ENCODE measurements at places on chromosomes 1 and 21. TPM values are rescaled to one million over a fixed set of nuclear protein-coding genes. Genes with fewer than 3 reads are reported as not detected.

The TNFRSF9 gene
- total RNA-seq = not detected

The FHAD1 gene
- not detected for total RNA-seq

DNA sequence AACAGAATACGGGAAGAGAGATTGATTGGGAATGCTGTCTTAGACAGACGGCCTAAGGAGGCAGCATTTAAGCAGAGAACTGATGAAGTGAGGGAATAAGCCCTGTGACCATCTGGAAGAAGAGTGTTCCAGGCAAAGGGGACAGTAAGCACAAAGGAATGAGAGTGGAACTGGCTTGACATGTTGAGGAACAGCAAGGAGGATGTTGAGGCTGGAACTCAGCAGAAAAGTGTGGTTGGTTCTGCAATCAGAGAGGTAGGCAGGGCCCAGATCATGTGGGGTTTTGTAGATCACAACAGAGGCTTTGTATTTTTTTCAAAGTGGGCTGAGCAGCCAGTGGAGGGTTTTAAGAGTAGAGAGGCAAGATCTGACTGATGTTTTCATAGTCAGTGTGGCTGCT lies 157.4 kb downstream of the DNM3 start:
- DNase-seq = no peak

The ARHGAP29 gene
- 67.3 TPM for total RNA-seq

The LCE2B gene
- not detected for total RNA-seq

- no peak for DNase-seq
These were observed 544.0 kb downstream of the LMO4 start for GRCh38 chr1:87872692-87873091.

GRCh38 chr1:215645861-215646260 lies 78.8 kb downstream of the KCTD3 start:
- DNase-seq = no peak

GRCh38 chr1:157087030-157087429 lies 12.6 kb downstream of the ETV3L start:
- DNase-seq = no peak

- DNase-seq = no peak
These were observed 42.0 kb downstream of the ELK4 start for GRCh38 chr1:205589618-205590456.

DNA sequence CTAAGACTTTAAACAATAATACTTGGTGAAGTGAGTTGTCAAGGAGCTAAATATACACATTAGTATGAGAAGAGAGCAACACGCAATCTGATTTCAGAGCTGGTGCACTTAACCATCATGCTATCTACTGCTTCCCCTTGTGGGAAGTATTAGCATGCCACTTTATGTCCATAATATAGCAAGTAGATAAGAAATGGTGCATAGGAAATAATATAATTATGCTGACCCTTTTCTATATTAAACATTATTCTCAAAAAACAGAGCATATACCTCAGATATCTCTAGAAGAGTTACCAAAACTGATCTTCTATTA lies 63.4 kb downstream of the MAGI3 start:
- no peak for DNase-seq

DNA sequence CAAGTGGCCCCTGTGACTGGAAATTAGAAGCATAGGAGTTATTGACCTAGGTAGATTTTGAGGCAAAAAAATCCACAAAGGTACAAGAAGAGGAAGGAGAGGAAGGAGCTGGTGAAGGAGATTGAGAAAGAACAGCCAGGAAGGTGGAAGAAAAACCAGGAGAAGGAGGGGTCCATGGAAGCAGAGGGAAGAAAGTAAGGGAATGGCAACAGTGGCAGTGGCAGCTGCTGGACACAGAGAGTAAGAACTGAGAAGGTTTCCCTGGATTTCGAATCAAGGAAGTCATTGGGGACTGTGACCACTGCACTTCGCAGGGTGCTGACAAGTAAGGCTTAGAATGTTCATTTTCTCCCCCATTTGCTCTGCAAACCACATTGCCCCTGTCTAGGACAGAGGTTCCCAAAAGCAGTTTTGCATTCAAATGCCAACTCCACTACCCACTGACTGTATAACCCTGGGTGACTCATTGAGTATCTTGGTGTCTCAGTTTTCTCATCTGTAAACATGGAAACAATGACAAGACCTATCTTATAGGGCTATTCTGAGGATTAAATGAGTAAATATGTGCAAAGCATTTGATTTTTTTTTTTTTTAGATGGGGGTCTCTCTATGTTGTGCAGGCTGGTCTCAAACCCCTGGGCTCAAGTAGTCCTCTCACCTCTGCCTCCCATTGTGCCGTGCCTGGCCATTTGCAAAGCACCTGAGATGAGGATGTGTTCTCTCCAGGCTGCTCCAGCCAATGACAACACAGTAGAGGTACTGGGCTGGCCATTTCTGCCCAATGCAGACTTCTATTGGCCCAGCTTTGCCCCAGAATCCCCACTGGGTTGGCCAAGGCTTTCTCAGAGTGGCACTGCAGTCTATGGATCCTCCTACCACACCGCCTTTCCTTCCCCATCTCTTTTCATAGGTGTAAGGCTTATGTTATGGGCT lies 9.3 kb upstream of the CAPN2 start:
- no peak for DNase-seq

DNA sequence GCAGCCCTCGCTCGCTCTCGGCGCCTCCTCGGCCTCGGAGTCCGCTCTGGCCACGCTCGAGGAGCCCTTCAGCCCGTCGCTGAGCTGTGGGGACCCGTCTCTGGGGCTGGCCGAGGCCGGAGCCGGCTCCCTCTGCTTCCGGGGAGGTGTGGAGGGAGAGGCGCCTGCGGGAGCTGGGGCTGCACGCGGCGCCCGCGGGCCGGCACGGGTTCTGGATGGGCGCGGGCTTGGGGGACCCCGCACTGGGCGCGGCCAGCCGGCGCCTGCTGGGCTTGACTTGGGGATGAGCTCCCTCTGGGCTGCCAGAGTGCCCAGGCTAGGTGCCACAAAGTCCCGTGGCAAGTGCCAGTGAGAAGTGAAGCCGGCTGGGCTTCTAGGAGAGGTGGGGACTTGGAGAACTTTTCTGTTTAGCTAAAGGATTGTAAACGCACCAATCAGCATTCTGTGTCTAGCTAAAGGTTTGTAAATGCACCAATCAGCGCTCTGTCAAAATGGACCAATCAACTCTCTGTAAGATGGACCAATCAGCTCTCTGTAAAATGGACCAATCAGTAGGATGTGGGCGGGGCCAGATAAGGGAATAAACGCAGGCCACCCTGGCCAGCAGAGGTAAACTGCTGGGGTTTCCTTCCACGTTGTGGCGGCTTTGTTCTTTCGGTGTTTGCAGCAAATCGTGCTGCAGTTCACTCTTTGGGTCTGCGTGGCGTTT lies 20.2 kb downstream of the EXOC8 start:
- DNase-seq = no peak

- no peak for DNase-seq
These were observed 64.2 kb upstream of the LYPLAL1 start for GRCh38 chr1:219109424-219110018.

DNA sequence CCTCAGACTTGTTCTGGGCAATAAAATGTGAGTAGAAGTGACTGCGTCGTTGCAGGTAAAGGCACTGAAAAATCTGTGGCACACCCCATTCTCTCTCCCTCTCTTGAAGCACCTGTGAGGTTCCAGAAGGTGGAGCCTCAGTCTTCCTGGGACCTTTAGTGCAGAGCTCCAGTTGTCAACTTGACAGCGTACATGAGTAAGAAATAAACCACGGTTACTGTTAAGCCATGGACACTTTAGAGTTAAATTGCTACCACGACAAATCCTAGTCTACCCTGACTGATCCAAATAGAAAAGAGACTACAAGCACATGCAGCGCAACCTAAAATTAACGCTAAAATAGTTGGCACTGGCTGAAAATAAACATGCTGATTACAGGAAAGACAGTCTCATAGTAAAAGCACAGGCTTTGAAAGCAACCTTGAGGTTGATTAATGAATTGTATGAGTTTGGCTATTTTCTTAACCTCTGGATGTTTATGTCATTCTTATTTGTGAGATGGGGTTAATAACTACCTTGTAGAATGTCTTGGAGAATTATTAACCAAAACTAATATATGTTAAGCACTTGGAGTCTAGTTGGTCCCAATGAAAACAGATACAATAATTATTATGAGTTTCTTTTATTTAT lies 93.0 kb upstream of the PLPPR4 start:
- DNase-seq = no peak

GRCh38 chr1:86061551-86061990 lies 95.0 kb downstream of the COL24A1 start:
- DNase-seq = no peak

DNA sequence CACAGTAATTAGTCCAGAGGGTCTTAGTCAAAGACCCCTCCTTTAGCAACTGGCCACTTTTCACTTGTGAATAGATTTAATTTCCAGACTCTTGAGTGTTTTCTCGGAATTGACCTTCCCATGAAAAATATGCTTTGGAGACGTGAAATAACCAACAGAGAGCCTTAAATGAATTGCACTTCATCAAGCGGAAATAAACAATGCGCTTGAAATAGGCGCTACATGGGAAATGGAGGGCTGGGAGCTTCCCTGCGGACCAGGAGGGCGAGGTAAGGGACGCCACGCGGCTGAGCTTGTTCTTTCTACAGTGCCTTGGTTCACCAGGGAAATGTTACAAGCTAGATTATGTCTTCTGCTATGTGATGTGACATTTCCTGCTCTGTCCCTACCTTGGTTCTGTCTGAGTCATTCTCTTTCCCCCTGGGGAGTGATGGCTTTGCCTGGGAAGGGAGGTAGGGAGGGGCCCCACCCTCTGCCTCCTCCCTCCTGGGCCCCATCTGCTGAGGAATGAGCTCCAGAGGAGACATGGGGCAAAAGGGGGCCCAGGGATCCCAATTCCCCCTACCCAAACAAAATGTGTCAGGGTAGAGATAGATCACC lies 619.3 kb downstream of the PTPRU start:
- no peak for DNase-seq

- no peak for DNase-seq
These were observed 40.1 kb downstream of the ARHGEF16 start for GRCh38 chr1:3494321-3495308.

GRCh38 chr1:103266036-103266435 lies 157.7 kb upstream of the COL11A1 start:
- no peak for DNase-seq

DNA sequence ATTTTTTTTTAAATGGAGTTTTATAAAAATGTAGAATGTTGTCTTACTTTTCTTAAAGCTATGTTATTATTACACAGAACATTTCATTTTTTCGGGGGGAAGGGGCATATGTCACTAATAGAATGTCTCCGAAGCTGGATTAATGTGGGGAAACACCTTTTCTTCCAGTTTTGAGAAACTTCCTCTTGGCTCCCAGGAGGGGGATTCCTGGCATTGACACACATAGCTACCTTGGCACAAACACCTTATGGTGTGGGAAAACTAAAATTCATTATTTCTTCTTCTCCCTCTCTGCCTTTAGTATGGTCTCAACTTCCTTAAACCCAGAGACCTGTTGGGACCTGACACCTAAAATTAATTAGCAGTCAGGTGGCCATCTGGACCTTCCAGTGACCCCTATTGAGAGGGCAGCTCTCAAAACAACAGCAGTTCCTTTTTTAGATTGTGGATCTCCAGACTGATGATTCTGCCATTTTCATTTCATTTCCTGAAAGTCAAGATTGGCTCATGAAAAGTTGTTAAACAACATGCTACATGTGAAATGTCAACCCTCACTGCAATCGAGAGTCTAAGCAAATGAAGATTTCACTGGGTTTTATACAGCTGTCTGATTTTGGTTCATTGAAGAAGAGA lies 70.1 kb upstream of the EDEM3 start:
- no peak for DNase-seq

The UBL4B gene
- total RNA-seq = not detected

The CELA3B gene
- total RNA-seq = not detected

The AJAP1 gene
- total RNA-seq = 2.0 TPM

DNA sequence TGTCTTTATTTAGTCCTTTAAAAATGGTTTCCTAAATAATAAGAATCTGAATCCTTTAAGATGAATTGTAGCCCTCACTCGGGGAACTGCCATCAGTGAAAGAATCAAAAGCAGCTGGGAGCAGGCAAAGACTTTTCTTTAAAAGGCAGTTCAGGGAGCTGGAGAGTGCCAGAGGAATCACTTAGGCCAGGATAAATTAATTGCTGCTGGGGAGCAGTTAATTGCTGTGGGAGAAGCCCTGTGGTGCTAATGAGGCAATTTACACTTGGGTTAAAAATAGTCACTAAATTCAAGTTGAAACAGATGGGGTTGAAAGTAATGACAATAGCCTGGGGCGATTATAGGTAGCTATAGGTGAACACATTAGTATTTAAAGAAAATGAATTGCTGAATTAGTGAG lies 38.7 kb upstream of the COL24A1 start:
- no peak for DNase-seq

DNA sequence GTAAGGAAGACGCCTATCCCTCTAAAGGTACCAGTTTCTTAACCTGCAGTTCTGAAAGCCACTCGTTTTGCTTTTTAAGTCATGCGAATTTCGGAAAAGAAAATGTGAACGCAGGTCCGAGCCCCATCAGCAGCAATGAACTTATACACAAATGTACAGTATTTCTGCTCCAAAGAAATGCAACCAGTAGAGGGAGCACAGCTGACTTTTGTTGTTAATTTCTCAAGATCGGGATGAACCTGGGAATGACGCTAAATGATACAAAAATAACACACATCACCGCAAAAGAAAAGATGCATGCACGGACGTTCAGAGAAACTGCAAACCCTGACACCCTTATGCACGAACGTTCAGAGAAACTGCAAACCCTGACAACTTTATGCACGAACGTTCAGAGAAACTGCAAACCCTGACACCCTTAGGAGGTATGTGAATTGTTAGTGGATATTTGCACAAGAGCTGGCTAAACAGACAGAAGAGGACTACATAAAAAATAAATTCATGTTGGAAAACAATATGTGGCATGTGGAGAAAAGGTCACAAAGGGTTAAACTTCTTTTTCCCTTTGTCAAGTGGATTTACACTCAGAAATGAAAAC lies 3.5 kb upstream of the TIAM1 start:
- no peak for DNase-seq

GRCh38 chr1:33456502-33456886 lies 16.0 kb upstream of the ZSCAN20 start:
- DNase-seq = no peak

DNA sequence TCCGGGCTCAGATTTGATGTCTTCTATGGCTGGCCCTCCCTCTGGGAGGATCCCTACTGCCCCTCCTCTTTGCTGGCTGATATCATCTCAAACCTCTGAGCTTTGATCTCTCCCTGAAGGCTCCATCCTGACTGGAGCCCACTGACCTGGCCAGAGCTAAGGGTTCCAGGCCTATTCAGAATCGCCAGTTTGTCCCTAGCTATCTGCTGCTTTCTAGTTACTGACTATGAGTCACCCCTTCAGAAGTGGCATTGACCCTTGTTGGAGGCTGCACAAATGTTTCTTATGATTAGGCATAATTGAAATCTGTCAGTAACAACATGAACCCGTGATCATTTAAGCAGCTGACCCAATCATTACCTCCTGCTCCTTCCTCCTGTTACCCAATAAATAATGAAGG lies 87.1 kb downstream of the ABCA4 start:
- DNase-seq = no peak

GRCh38 chr1:38741341-38741740 lies 118.2 kb downstream of the RRAGC start:
- DNase-seq = no peak

The JAM2 gene
- total RNA-seq = 85.5 TPM

DNA sequence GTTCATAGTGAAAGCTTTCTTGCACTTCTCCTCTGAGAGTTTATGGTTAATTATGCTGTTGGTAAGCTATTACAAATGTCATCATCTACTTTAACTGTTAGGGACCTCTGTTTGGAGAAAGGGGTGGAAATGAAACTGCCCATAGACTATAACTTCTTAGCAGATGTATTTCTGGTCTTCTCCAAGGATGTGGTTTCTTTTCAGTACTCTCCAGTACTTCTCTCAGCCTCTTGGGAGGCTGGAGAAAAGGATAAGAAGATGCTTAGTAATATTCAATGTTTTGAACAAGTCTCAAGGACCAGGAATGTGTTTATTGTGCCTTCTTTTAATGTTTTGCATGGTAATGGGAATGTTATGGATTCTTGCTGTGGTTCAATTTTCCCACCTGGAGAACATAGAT lies 60.4 kb downstream of the LAMC2 start:
- DNase-seq = no peak
